HuH-7.5 (cell line): ENCODE measurements at places on chromosomes 3 and 15.

DNA sequence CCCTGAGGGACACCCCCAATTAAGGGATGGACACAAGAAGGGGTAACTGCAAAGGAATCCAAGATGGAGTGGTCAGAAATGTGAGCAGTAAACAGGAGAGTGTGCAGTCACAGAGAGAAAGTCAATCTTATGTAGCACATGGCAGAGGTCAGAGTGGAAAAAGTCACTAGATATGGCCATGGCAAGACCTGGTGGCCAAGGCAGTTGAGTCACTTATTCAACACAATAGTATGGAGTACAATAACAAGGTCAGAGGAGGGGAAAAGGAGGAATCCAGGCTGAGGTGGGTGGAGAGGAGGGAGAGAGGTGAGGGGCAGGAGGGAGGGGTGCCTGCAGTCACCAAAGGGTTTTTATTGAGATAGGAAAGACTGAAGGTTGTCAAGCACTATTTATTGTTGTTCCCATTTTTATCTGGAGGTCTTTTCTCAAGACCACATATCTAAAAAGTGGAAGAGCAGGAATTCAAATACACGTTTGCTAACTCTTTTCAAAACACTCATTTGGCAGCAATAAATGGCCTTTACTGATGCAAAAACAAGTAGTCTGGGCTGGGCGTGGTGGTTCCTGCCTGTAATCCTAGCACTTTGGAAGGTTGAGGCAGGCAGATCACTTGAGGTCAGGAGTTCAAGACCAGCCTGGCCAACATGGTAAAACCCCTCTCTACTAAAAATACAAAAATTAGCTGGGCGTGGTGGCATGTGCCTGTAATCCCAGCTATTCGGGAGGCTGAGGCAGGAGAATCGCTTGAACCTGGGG, 53.3 kb upstream of the ARHGEF3 start:
- no peak for DNase-seq

GRCh38 chr3:125591116-125591760, 4.1 kb downstream of the OSBPL11 start:
- DNase-seq: no peak

DNA sequence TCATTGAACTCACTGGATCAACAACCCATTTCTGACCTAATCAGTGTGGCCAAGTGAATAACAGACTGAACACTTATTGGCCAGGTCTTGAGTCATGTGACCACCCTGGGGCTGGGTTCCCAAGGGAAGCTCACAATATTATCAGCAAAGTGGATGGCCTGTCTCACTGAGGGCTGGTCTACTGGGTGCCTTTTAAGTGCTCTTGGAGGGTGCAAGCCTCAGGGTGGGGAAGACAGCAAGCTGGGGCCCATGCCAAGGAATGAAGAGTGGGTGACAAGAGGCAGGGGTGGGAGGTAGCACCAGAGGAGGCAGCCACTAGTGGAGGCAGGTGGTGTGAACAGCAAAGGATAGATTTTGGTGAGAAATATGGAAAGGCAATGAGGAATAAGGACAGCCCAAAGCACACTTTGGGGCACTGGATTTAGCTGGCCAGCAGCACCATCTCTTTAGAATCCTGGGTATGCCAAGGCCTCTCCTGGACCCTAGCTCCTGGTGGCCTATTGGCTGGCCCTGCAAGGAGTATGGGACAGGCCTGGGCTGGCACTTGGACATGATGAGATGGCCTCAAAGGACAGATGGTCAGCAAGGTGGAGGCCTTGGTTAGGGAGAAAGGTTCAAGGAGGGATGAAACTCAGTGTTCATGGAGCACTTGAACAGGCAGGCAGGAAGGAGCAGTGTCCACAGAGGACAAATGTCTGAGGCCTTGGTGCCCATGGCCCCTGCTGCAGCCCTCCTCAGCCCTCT, 34.2 kb downstream of the HMCES start:
- no peak for DNase-seq

DNA sequence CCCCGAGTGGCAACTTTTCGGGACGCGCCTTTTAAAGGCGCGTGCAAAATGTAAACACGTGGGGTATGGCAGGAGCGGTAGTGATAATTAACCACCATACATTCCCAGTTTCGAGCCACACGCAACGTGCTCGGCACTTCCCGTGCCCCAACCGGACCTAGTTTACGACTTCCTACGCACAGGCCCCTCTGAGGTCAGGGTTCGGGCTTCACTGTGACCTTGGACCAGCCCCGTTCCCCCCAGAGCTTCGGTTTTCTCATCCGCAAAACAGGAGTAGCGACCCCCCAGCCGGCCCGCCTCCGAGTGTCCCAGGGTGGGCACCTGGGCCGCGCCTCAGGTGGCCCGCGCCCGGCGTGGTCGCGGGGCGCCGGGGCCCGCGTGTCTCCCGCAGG, 451 bp downstream of the CHCHD4 start:
- DNase-seq: peak; percentile 80

- no peak for DNase-seq
Observed at GRCh38 chr15:80978685-80979329, 10.8 kb downstream of the MESD start.

- no peak for DNase-seq
Observed at GRCh38 chr3:6551165-6551564, 309.8 kb upstream of the GRM7 start.

DNA sequence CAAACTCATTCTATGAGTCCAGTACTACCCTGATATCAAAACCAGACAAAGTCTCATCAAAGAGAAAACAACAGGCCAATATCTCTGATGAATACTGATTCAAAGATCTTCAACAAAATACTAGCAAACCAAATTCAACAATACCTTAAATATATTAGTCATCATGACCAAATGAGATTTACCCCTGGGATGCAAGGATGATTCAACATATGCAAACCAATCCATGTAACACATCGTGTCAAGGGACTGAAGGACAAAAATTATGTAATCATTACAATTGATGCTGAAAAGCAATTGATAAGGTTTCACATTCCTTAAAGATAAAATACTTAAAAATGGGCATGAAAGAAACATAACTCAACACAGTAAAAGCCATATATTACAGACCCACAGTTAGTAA, 1476.9 kb downstream of the SI start:
- DNase-seq: no peak
